ENCODE measurements at places on chromosomes 3 and 15.

DNA sequence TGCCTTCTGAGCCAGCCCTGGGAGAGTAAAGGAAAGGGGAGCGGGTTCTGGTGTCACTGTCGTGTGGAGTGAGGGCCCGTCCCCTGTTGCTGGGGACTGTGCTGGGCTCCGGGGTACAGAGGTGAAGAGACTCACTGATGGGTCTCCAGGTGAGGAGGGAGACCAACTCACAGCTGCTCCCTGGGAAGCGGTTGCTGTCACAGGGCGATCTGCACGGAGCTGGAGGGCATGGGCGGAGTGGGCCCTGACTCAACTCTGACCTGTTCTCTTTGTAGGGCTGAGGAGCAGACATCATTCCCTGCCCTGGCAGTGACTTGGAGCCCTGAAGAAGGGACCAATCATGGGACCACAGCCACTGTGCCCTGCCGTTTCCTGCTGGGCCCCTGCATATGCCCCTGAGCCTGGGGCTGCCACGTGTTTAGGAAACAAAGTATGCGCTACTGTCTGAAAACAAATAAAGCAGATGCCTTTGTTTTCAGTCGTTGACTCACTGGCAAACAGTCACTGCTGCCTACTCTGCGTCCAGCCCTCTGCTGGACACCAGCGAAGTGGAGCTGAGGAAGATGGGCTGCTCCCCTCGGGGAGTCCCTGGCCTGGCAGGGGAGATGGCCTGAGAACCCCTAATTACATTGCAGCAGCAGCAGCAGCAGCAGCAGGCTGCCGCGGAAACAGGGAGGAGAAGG is 22.9 kb upstream of the PLXNA1 start:
- DNase-seq: no peak

DNA sequence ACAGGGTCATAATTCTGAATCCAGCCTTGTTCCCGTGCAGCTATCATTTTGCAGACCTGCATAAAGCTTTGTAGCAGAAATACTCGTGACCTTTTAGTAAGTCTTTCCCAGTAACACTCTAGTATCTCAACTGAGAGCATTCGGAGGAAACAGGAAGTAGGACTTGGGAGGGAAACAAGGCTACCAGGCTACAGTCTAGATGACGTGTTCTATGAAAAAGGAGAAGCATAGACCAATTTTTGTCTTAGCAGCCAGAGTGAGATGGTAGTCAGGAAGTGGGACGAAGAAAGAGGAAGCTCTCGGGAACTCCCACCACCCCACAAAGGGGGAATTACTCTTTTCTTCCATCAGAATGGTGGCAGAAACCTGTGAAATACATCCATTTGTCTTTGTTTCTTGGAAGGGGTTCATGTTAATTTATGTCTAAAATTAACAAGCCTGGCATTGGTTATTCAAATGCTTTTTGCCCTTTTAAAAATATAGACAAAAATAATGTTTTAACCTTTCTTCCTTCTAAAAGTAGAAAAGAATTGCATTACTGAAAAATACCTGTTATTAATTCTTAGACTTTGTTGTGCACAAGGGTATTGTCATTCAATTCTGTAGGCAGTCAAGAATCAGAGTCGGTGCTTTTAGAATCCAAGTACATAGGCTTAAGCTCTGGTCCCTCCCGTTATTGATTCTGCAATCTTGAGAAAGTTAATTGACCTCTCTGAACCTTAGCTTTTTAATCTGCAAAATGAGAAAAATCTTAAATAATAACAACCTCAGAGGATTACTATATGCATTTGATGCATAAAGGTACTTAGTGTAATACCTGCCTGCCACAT is 1.6 kb upstream of the SUCNR1 start:
- DNase-seq: no peak

DNA sequence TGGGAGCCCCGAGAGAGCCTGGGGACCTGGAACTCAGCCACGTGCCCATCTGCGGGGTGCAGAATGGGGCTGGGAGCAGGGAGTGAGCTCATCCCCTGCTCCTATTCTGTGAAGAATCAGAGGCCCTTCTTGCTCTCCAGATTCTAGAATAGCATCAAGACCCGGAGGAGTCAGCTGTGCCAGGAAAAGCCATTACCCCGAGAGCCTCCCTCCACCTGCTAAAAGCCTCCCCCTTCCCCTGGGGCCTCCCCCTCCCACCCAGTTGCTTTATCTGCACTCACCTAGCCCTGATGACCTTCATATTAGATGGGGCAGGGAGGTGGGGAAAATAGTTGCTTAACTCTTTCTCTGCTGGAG is 23.1 kb downstream of the CCDC33 start:
- no peak for DNase-seq

DNA sequence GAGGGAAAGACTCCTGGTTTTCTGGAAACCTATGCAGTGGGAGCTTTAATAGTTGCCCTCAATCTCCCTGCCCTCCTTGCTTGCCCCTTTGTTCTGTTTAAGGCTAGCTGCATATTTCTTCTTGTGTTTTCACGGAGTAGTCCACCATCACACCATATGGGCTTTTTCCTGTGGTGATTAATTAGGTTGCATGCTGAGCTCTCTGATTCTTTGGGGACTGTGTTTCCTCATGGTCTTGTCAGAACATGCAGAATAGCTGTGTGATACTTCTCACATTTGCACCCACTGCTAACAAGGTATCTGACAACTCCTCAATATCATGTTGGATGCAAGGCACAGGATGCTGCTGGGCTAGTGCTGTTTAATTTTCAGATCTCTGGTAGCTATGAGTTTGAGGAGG is 139.6 kb downstream of the PTPRG start:
- DNase-seq: no peak

DNA sequence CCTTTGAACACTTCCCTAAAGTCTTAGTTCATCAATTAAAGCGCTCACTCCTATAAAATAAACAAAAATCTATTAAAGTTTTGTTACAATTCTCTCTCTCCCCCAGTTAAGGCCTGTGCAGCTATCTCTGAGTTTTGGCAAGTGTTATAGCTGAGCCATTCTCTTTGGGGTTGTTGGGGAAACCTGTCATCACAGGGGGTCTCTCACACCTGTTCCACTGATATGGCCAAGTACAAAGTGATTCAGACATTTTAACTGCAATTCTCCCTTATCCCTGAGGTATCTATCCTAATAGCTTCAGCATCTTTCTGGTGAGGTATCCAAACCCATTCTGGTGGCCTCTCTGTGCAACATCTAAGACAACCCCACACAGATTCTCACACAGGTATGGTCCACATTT is 116.4 kb downstream of the UNC13C start:
- no peak for DNase-seq

DNA sequence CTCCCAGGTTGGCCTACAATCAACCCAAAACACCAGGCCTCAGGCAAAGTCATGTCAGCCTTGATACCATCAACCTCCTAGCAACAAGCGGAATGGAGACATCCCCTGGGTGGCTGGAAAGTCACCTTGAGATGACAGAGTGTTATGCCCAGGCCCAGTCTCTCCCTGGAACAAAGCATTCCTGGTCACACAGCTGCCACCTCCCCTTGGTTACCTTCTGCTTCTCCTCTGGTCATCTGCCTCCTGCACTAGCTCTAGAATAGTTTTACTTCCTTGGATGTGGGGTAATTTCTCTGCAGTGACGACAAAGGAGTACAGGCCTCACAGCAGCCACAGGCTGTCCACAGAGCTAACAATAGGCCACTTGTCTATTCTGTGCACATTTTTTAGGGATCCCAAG is 114.9 kb downstream of the RFTN1 start:
- DNase-seq: no peak

GRCh38 chr3:150135287-150135721 is 164.6 kb upstream of the PFN2 start:
- no peak for DNase-seq

GRCh38 chr15:95247071-95247984 is 1016.0 kb downstream of the MCTP2 start:
- no peak for DNase-seq
